ENCODE measurements at places on chromosomes 12 and 14.

DNA sequence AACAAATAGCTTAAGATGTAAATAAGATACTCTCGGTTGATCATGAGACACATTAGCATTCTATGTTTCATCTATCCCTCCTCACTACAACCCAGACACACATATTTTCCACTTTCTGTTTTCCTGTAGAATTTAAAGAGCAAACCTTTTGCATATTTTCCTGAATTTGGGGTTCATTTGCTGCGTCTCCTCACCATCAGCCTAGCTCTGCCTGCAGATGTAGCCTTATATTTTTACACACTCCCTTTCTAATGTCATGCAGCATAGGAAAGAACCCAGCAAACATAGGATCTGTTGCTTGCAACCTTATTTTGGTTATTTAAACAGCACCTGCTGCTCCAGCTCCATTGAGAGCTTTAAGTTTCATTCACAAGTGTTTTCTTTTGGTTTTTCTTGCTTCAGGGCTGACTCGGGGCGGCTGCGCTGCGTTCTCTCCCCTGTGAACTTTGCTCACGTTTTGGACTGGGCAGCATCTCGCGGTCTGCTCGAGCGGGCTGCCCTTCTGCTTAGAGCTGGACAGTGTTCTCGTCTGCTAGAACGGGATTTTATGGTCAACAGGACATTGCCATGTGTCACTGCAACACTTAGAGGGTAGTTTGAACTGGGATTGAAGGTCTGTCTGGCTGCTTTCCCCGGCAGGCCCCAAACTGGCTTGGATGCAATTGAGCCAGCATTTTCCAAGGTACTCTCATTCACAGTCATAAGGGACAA, 57.8 kb upstream of the VRK1 start:
- no peak for DNase-seq

DNA sequence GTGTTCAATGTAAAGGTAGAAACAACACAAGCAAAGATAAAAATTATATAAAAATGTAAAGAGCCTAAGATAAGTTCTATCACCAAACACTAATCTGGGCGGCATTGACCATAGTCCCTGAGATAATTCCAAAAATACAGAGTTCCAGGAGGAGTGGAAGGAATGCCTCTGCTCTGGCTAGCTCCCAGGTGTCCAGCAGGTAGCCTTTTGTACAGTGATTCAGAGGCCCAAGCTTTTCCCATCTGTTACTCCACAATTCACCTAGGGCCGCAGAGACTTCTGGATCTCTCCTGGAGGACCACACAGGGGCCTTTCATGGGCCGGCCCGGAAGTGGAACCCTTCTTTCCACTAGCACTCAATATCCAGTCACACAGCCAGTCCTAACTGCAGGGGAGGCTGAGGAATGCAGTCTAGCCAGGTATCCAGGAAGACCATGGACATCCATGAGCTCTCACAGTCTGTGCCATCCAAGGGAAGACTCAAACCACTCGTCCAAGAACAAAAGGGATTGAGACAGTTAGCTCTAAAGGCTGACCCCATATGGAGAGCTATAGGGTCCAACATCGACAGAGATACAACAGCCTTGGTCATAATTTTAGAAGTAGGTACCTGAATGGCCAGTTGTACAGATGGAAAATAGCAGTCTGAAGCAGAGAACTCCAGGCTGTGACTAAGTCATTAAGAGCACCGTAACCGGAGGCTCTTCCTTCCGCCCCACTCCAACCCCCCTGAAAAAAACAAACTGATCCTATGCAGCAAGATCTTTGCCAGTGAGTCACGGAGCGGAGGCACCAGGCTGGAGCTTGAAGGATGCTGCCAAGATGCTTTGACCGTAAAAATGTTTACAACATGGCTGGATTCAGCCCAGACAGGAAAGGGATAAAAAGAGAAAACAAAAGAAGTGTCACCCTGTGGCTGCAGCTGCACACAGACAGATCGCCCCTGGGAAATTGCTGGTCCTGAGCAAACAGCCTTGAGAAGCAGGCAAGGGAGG, 204.8 kb downstream of the NUAK1 start:
- DNase-seq, result peak; percentile 99

DNA sequence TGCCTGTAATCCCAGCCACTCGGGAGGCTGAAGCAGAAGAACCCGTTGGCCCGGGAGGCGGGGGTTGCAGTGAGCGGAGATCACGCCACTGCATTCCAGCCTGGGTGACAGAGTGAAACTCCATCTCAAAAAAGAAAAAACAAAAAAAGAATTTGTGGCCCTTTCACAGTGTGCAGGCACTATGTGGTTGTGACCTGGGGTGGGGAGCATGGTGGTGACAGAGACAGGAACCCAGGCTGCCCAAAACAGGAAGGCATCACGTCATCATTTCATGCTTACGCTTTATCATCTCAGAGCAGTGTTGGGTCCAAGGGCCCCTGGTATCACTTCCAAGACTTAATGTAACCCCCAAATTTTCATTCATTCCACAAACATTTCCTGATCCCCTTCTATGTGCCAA, 175.7 kb upstream of the GSC start:
- DNase-seq, result no peak

DNA sequence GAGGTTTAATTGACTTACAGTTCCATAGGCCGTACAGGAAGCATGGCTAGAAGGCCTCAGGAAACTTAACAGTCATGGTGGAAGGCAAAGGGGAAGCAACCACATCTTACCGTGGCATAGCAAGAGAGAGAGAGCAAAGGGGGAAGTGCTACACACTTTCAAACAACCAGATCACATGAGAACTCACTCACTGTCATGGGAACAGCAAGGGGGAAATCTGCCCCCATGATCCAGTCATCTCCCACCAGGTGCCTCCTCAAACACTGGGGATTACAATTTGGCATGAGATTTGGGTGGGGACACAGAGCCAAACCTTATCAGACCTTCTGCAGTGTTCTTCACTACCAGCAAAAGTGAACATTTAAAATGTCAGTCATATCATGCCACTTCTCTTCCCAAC, 58.9 kb downstream of the USP15 start:
- DNase-seq, result no peak

DNA sequence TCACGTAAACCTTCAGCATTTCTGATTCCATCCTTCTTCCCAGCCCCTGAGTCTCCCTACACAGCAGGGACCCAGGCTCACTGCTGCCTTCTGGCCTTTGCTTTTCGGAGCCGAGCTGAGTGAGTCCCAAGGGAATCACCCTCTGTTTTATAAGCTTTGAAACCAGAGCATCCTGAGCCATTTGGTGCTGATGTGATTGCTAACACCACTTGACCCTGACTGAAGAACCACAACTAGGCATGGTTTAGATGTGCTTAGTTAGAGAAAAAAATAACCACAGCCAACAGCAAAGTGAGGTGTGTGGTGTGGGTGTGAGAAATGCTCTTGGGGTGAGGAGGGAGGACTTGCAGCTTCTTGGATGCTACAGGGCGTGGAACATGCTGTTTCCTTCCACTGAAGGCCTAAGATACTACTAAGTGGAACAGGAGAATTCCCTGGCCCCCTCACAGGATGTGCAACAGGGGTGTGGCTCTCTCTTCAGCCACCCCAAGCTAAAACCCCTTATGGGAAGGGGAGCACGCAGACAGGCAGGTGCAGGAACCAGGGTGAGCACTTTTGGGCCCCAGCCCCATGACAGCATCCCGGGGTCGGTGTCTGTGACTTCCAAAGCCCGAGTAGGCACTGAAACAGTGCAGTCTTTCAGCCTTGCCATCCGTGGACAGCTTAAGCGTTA, at the start of gene TC2N:
TC2N (minus strand) TSS at position 221 of the 673 bp plus-strand sequence. CDS start 53,767 bp downstream, outside the sequence.
- no peak for DNase-seq

GRCh38 chr14:53193193-53193592, 40.1 kb upstream of the DDHD1 start:
- peak; percentile 65 for DNase-seq

DNA sequence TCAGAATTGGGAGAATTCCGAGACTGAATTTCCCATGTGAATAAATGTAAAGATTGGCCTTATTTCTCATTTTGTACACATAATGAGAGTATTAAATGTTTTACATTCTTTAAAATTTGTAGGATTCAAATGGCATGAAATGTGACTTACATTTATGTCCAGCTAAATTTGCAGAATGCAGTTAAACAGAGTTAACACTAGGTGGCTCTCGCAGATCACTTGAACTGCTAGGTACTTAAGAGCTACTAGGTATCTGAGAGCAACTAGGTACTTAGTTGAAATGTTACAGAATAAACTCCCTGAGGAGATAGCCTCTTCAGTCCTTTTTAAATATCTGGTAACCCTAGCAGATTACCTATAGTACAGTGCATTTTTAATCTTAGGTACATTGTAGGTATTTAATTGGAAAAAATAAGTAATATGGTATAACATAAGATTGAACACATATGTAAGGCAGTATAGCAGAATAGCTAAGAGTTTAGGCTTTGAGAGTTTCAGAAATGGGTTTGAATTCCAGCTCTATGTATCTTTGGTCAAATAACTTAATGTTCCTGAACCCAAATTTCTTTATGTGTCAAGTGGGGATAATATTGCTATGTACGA, 73.8 kb downstream of the KIAA0586 start:
- peak; percentile 63 for DNase-seq
